ENCODE measurements at places on chromosomes 12 and 14.
A peak's percentile ranks its signal among the peaks of the same experiment; 100 is the strongest.

- no peak for DNase-seq
- no peaks in the 10 kb centered on the region for H3K36me3 ChIP-seq
- H3K4me3 ChIP-seq, result no peak overlapping the region
- H3K27ac ChIP-seq, result no peak overlapping the region
Observed at GRCh38 chr12:108175310-108175709, 46.2 kb downstream of the WSCD2 start.

DNA sequence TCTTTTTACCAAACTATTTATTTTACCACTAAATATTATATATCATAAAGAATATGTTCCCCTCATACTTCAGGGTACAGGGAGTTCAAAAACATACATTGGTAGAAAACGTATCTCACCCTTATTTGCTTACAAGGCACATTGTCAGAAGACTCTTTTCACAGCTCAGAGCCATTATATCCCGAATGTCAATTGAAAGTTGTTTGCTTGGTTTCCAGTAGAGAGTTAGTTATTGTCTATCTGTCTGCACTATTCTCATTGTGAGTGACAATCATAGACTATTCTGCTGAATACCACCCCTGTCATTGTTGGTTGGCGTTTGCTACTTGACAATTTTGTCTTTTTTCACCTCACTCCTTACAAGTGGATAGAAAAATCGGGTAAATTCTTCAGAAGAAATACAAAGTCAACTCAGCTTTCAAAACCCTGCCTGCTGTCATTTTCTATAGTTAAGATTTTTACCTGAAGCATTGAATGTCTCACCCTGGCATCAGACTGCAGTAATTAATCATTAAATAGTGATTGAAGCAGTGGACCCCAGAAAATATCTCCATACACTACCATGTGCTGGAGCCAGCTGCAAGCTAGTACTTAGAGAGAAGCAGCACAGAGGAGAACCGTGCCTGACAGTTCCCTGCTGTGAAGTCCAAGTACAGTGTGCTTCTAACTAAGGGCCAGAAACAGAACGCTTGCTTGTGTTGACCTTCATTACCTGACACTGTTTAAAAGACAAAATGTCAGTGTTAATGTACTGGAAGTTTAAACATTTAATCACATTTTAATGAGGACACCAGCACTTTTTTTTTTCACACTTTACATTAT, 510.6 kb downstream of the RERGL start:
- no peak overlapping the region for H3K4me3 ChIP-seq
- no peak for DNase-seq
- H3K27me3 ChIP-seq, result no peaks in the 10 kb centered on the region

GRCh38 chr12:113700943-113701342, 229.3 kb upstream of the LHX5 start:
- H3K4me3 ChIP-seq, result no peak overlapping the region
- no peaks in the 10 kb centered on the region for H3K4me1 ChIP-seq
- DNase-seq, result no peak
- H3K36me3 ChIP-seq, result no peaks in the 10 kb centered on the region

GRCh38 chr12:47839214-47839876, 19.6 kb upstream of the HDAC7 start:
- DNase-seq, result no peak
- no peaks in the 10 kb centered on the region for H3K36me3 ChIP-seq
- H3K27me3 ChIP-seq, result no peaks in the 10 kb centered on the region

GRCh38 chr14:22434030-22434429, 155.0 kb downstream of the DAD1 start:
- no peaks in the 10 kb centered on the region for H3K36me3 ChIP-seq
- H3K27me3 ChIP-seq, result no peaks in the 10 kb centered on the region
- H3K27ac ChIP-seq, result no peak overlapping the region
- no peak for DNase-seq
- peaks cover 20% of the 10 kb centered on the region for H3K4me1 ChIP-seq

GRCh38 chr12:116677202-116677661, 60.6 kb downstream of the SPRING1 start:
- no peaks in the 10 kb centered on the region for H3K27me3 ChIP-seq
- peaks cover 36% of the 10 kb centered on the region for H3K4me1 ChIP-seq
- H3K27ac ChIP-seq, result no peak overlapping the region
- H3K4me3 ChIP-seq, result no peak overlapping the region
- DNase-seq, result peak; percentile 58

DNA sequence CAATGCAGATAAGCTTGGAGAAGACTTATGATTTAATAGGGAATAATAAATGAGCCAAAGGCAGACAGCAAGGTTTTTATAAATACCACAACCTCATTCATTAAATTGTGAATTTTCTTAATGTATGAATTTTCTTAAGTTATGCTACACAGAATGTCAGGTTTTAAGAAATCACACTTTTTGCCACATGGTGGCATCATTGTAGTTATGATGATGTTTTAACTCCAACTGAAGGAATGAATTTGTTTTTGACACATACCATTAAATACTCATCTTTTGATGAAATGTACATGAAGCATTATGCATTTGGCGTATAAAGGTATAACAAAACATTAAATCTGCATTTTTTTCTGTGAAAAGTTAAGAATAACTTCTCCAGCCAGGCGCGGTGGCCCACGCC, 524.1 kb upstream of the FBXO33 start:
- H3K27me3 ChIP-seq, result no peaks in the 10 kb centered on the region
- H3K27ac ChIP-seq, result no peak overlapping the region
- H3K4me1 ChIP-seq, result no peaks in the 10 kb centered on the region
- DNase-seq, result no peak

DNA sequence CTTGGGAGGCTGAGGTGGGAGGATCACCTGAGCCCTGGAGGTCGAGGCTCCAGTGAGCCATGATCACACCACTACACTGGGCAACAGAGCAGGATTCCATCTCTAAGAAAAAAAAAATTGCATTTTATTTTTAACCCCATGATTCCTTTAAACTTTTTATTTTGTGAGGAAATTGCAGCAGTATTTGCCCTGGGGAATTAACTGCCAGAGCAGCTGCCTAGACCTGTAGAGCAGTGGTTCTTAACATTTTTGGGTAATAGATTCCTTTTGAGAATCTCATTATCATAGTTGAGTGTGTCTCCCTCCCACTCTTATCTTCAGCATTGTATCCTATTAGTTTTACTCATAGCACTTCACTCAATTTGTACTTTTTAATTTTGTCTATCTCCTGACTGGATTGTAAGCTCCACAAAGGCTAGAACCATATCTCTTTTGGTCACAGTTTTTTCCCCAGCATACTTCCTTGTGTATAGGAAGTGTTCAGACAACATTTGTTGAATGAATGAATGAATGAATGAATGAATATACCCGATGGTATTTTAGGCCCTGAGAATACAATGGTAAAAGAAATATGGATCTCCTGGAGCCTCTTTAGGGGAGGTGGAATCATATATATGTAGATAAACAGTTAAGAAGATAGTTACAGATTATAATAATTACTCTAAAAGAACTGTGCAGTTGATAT, 40.6 kb downstream of the BRMS1L start:
- H3K4me3 ChIP-seq, result no peak overlapping the region
- no peaks in the 10 kb centered on the region for H3K27me3 ChIP-seq
- peaks cover 23% of the 10 kb centered on the region for H3K36me3 ChIP-seq
- no peak overlapping the region for H3K27ac ChIP-seq
- no peaks in the 10 kb centered on the region for H3K4me1 ChIP-seq

GRCh38 chr12:58361056-58361455, 419.7 kb downstream of the ATP23 start:
- no peaks in the 10 kb centered on the region for H3K27me3 ChIP-seq
- no peaks in the 10 kb centered on the region for H3K36me3 ChIP-seq
- no peak overlapping the region for H3K4me3 ChIP-seq
- H3K27ac ChIP-seq, result no peak overlapping the region

- H3K27me3 ChIP-seq, result no peaks in the 10 kb centered on the region
- no peak for DNase-seq
- H3K4me3 ChIP-seq, result no peak overlapping the region
- H3K36me3 ChIP-seq, result no peaks in the 10 kb centered on the region
- no peak overlapping the region for H3K27ac ChIP-seq
Observed at GRCh38 chr12:93727195-93727811, 50.1 kb downstream of the CRADD start.
